ENCODE measurements at places on chromosomes 11 and 22.

DNA sequence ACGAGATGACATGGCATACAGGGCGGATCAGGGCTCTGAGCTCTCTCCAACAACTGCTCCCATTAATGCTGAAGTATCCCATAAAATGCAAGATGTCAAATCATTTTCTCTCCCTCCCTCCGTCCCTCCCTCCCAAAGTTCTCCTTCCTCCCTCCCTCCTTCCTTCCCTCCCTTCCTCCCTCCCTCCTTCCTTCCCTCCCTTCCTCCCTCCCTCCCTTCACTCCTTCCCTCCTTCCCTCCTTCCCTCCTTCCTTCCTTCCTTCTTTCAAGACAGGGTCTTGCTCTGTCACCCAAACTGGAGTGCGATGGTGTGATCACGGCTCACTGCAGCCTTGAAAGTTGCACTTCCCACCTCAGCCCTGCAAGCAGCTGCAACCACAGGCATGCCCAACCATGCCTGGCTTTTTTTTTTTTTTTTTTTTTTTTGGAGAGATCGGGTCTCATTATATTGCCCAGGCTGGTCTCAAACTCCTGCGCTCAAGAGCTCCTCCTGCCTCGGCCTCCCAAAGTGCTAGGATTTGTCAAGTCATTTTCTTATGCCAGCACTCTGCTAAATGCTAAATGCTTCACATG, 38.2 kb downstream of the TXN2 start:
- DNase-seq: no peak

GRCh38 chr11:17734418-17734911, at the start of gene KCNC1:
Gene KCNC1, plus strand, starts transcription at chr11:17734781. Its CDS starts 1,222 bp downstream, at chr11:17736003.
- DNase-seq: no peak

DNA sequence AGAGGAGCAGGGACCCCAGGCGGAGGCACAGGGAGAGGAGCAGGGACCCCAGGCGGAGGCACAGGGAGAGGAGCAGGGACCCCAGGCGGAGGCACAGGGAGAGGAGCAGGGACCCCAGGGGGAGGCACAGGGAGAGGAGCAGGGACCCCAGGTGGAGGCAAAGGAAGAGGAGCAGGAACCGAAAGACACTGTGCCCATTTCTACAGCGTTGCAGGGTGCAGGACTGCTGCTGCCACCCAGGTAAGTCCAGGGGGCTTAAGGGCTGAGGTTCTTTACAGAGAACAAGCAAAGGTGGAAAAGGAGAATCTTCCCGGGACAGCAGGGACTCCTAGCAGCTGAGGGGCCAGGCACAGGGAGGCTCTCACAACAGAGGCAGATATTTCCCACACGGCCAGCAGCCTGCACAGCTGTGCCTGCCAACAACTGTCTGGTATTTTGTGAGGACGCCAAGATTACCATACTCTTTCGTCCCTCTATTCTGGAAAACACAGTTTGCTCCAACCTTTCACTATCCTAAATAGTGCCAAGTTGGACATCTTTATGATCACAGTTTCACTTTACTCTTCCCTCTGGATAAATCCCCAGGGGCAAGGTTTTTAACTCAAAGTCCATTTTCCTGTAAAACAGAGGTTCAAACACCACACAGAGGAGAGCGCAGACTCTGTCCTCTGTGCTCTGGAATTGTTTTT, 39.4 kb downstream of the SHANK2 start:
- no peak for DNase-seq

GRCh38 chr11:64759131-64759721, 548 bp downstream of the PYGM start:
- DNase-seq: no peak

DNA sequence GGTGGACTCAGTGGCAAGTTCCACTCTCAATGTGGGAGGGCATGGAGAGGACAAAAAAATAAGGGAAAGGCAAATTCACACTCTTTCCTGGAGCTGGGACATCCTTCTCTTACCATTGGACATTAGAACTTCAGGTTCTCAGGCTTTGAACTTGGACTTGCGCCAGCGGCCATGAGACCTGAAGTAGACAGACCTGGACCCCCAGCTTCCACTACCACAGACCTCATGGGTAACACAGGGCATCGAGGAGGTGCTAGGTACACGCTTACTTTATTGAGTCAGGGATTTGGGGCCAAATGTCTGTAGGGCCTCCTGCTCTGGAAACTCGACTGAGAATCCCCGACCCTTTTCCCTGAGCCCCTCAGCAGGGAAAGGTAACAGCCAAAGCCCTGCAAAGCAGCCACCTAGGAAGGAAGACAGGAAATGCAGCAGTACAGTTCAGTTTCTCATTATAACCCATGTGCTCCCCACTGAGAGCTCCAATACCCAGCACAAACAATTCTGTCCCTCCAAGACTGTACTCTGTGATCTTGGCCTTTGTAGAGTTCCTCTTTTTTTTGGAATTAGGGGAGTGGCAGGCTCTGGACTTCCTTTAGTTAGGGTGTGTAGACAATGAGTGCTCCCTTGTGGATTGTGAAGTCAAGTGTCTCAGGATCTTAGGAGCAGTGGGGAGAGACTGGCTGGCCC, 5.7 kb downstream of the CHRNA10 start:
- no peak for DNase-seq

GRCh38 chr11:86335131-86335767, 33.2 kb downstream of the HIKESHI start:
- no peak for DNase-seq

DNA sequence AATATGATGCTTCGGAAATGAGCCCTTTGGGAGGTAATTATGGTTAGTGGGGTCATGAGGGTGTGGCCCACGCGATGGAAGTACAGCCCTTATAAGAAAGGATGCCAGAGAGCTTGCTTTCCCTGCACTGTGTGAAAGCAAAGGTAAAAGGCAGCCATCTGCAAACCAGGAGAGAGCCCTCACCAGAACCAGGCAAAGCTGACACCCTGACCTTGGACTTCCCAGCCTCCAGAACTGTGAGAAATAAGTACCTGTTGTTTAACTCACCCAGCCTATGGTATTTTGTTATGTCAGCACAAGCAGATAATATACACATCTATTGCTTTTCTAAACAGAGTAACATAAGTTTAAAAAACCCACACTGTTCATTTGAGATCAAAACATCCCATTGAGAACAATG, 50.7 kb downstream of the SYN3 start:
- no peak for DNase-seq

DNA sequence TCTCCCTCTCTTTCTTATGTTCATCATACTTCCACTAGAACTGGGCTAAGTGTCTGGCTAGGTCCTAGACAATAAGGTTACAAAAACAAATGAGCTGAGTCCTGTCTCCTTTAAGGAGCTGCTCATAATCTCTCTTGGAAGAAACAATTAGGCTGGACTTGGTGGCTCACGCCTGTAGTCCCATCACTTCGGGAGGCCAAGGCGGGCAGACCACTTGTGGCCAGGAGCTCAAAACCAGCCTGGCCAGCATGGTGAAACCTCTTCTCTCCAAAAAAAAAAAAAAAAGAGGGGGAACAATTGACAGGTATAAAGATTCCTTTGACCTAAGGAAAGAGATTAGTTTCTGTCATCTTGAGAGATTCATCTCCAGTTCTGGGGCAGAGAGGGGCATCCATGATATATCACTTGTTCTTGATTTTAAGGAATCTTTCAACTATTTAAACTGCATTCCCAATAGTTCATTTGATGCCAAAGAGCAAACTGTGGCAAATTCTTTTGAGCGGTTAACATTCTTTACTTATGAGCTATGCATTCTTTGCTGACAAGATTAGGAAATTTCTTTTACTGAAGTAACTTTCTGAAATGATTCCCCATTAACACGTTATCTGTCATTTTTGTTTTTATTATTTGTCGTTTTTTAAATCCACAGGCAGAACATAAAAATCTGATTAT, 125.5 kb downstream of the C11orf87 start:
- no peak for DNase-seq

- DNase-seq: no peak
Measured at GRCh38 chr11:45303316-45303715, 17.2 kb upstream of the SYT13 start.

- DNase-seq: no peak
Measured at GRCh38 chr11:114848027-114848426, 169.7 kb downstream of the NXPE2 start.

DNA sequence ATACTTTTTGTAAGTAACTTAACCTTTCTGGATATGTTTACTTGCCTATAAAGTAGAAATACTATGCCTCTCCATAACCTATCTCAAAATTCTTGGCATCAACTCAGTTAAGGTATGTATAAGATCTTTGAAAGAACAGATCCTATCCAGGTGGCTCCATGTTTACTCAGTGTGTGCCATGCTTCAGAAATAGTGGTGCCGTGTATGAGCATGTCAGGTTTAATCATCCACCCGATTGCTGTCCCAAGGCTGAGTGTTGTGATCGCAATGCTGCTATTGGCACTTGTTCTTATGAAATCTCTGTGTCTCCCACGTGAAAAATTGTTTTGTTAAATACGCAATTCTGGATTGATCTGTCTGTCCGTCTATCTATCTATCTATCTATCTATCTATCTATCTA, 85.9 kb upstream of the SNX19 start:
- DNase-seq: no peak

DNA sequence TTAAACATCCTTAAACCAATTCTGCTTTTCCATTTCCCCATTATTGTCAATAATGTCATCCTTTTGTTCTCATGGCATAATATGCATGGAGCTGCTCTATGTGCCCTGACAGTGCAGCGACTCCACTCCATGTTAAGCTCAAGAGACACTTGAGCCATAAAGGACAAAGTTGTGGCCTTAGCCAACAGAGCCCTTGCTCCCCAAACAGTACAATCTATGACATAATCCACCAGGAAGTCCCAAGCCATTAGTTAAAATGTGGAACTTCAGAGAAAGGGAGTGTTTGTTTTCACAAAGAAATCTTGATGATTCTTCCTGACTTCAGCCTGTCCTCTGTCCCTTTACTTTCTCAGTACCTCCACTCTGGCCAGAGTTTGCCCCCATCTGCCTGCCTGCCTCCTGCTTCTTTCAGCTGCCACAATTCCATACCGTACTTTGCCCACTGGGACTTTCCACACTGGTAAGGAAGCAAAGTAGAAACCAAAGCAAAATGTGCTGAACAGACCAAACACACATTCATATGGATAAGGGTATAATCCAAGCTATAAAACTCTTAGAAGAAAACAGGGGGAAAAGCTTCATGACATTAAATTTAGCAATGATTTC, 46.3 kb upstream of the ZC3H12C start:
- no peak for DNase-seq

DNA sequence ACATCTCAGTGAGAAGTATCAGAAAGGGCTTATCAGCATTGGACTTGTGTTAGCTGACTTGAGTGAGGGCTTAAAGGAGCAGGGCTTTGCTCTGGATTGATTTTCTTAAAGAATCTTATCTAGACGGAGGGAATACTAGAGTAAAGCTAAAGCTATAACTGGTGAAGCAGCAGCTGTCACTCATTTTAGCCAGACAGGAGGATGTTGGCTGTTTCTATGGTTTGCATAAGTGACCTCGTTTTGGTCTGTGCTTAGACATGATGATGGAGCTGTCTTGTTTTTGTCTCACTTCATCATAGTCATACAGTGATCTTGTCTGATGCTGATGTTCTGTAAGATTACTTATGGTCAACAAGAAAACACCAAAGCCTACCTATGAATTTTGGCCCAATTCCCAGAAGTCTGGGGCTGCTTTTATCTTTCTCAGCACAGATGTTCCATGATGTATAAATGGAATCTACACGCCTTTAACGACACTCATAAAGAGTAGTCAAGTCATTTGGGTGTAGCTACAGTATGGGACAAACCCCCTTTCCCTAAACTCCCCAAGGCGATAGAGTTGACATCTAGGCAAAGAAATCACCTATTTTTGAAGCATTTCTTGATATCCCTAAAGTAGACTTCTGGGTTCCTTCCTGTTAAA, 77.5 kb upstream of the UCP3 start:
- no peak for DNase-seq

GRCh38 chr11:110798201-110798900, 86.1 kb upstream of the ARHGAP20 start:
- DNase-seq: no peak

All from activated CD8-positive, alpha-beta memory T cell treated with anti-CD3 and anti-CD28 coated beads for 1 hour (primary cell).